ENCODE measurements at places on chromosomes 16 and 17.

DNA sequence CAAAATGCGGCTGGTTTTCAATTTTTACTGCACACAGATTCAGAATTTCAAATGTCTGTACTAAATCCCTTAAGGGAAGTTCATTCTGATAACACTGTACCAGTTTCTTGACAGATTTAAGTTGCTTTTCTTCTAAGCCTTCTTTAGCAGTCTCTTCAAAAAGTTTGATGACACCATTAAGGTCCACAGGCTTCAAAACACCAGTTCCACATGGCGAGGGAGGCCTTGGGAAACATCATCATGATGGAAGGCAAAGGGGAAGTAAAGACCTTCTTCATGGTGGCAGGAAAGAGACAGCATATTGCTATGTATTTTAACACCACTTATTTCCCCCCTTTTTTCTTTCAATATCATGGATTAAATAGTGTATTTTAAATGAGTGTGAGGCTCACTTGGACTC is 24.5 kb downstream of the NLRC5 start:
- DNase-seq, result no peak

GRCh38 chr17:45270828-45271418 is 9.0 kb upstream of the SPATA32 start:
- peak; percentile 59 for DNase-seq

DNA sequence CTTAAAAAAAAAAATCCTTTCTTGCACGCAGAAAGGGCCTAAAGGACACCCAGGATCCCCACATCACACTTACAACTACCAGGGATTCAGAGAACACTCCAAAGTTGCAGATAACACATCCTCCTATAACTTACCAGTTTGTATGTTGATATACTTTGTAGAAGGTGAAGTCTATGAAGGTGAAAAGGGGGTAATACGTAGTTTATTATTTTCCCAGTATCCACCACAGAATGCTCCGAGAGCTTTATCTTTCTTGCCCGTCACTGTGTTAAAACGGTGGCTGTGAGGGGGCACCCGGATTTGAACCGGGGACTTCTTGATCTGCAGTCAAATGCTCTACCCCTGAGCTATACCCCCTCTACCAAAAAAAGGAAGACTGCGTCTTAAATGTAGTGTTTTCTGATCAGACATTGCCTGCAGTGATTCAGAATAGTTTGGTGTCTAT is 7.9 kb upstream of the RPL23 start:
- no peak for DNase-seq

DNA sequence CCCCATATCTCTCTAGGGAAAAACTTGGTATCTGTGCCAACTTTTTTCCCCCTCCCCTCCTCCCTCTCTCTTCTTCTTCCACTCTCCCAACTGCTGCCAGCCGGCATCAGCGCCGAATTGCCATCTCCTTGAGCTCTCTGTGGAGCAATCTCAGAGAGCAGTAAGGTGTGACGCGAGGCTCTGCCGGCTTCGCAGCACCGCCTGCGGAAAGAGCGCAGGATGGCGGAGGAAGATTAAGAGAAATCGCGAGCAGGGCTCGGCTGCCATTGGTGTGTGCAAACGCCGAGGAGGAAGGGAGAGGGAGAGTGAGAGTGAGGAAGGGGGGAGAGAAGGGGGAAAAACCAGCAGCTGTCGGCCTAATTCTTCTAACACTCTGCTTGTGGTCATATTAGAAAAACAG is 44.2 kb downstream of the NEUROD2 start:
- no peak for DNase-seq

GRCh38 chr17:41659427-41660212 is 29.1 kb upstream of the EIF1 start:
- no peak for DNase-seq

GRCh38 chr17:72101526-72101925 is 19.3 kb upstream of the SOX9 start:
- DNase-seq, result no peak

- no peak for DNase-seq
Measured at GRCh38 chr16:71734511-71734910, 10.0 kb upstream of the PHLPP2 start.

- DNase-seq, result no peak
Measured at GRCh38 chr17:40854175-40854814, 12.7 kb downstream of the KRT12 start.

DNA sequence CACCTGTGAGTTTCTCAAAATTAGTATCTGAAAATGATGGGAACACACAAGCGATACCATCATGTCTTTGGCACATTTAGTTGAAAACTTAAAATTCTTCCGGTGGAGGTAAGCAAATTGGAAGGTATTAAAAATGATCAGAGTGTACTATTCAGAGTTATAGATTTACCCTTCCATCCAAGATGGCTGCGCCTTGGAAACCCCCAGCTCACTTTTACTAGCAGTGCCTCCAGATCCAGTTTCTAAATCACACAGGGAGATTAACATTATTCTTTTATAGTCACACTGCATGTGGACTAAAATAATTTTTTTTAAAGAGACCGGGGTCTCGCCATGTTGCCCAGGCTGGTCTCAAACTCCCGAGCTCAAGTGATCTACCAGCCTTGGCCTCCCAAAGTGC is 15.0 kb downstream of the PITPNC1 start:
- DNase-seq, result no peak

DNA sequence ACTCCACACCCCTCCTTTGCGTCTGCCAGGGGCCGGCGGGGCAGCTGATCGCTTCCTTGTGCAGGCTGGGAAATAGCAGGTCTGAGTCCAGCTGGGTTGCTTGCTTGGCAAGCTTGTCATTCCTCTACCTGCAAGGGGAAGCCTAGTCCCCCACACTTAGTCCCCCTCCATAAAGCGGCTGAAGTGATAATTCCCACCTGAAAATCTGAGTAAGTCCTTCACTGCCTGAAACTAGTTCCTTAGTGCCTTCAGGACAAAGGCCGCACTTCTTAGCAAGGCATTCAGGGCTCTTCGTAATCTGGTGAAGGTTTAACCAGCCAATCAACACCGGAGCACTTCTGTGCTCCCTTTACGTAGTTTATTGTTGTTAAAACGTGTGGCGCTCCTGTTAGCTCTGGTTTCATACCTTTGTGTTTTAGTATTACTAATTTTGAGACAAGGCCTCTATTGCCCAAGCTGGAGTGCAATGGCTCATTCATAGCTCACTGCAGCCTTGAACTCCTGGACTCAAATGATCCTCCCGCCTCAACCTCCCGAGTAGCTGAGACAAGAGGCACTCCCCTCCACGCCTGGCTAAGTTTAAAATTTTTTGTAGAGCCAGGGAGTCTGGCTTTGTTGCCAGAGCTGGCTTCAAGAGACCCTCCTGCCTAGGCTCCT is 817 bp downstream of the PSKH1 start:
- DNase-seq, result no peak

DNA sequence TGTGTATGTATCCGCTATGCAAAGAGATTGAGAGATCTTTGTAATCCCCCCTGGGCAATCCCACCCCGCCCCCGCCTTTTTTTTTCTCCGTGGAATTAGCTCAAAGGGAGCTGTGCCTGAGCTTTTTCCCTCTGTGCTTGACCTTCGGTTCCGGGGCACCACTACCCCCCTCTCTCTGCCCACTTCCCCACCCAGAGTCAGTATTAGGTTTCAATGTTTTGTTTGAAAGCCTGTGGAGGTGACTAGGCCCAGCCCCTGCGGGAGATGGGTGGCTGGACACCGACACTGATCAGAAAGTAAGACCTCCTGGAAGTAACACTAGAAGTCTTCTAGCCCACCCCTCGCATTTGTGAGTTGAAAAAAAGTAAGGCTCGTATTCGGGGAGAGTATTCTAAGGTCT is 7.0 kb downstream of the CBLN1 start:
- no peak for DNase-seq

DNA sequence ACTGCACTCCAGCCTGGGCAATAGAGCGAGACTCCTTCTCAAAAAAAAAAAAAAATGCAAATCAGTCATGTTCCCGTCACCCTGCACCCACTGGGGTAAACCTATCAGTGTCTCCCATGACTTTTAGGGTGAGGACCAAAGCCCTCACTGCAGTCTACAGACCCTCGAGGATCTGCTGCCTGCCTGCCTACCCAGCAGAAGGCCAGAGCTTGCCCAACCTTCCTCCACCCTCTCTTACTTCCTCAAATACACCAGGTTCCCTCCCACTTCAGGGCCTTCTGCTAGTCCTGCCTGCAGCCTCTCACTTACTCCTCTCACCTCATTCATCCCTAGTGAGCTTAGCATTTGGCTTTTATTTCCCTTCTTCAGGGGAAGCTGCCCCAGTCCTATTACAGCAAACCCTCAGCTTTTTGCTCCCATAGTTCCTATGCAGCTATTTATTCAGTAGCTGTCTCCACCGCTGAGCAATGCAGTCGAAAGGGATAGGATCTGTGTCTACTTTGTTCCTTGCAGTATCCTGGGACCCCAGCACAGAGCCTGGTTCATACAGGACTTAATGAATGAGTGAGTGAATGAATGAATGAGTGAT is 17.8 kb upstream of the TOB1 start:
- no peak for DNase-seq

DNA sequence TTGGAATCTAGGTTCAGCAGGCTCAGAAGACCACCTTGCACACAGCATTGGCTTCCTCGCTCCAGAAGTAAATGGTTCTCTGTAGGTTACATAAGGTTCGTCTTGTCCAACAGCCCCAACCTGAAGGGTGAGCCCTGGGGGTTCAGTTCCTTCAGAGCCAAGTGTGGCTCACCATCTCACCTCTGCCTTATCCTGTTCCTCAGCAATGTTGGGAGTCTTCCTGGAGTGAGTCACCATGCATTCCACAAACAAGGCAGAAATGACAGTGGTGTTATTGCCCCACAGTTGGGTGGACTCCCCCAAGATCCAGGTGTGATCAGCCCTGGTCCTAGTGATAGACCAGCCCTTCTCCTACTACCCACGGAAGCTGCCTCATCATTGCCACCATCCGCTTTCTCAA is 26.8 kb upstream of the SMPD3 start:
- DNase-seq, result no peak

DNA sequence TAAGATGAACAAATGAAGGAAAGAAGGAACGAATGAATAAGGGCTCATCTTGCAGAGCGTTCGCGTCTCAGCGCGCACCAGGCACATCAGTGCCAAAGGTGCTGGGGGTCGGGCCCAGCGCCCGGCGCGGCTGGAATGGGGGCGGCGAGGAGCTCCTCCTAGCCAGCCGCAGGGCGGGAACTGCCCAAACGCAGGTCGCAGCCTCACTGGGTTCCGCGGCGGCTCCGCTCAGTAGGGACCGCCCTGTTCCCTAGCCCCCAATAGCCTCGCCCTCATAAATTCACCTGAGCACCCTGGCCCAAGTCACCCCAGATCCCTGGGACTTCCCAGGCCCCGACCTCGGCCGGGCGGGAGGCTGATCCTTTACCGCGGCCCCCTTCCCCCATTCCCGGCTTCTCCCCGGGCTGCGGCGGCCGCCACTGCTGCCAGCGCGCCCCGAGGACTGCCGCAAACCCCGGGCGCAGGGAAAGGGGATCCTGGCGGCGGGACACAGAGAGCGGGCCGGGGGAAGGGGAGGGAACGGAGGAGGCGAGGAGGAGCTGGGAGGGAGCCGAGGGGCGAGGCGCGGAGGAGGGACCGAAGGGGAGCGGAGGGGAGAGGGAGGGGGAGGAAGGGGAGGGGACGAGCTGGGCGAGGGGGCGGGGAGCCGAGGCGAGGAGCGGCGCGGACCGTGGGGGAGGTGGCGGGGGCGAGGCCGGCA is 377 bp upstream of the CRHR1 start:
- DNase-seq, result no peak

DNA sequence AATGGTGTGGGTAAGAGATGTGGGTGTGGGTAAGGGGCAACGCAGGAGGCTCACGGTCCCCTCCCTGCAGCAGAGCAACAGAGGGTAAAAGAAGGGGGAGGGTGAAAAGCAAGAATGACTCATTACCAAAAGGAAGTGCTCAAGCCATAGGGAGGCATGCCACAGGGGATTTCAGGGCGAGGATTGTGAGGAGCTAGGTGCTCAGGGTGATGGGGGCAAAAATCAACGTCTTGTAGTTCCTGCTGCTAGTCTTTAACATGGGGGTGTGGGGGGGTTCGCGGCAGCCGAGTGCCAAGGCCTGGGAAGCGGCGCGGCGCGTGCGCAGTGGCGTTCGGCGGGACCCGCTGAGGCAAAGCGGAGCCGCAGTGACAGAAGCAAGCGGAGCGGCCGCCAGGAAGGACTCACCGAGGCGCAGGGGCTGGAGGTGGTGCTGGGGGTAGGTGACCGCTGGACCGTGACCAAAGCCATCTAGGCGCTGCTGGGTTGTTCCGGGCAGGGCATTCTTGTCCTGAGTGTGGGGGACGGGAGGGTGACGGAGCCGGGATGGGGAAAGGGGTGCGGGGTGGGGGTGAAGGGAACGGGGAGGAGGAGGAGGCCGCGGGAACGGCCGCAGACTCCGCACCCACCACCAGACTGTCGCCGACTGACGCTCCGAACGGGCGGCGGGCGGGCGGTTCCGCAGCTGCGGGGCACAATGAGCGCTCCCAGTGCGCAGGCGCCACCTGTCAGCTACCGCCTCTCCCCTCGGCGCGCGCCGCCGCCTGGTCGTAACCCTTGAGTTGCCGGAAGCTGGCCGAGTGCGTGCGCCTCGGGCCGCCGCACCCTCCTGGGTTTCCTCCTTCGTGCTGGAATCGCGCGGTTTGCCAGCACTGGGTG is at the start of gene SSH2:
Gene SSH2 (minus strand): TSS at position 696 of the 876 bp plus-strand sequence. CDS start 228 bp downstream, at position 468.
- DNase-seq, result peak; percentile 95

GRCh38 chr17:9220398-9221146 is 199.3 kb downstream of the NTN1 start:
- no peak for DNase-seq

DNA sequence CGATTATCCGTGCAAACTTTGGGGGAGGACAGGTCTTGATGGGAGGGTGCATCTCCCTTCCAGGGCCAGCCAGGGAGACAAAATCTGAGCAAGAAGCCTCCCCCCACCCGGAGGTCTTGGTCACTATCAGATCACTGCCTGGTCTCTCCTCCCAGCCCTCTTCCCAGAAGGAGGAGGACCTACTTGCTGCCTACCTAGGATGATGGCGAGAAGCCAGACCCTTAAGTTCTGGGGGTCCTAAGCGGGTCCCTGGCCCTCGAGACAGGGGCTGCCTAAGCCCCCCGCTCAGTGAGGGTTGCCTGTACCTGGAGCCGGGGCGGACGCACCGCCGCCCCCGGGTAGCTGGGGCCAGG is 4.6 kb downstream of the TSPOAP1 start:
- DNase-seq, result no peak

DNA sequence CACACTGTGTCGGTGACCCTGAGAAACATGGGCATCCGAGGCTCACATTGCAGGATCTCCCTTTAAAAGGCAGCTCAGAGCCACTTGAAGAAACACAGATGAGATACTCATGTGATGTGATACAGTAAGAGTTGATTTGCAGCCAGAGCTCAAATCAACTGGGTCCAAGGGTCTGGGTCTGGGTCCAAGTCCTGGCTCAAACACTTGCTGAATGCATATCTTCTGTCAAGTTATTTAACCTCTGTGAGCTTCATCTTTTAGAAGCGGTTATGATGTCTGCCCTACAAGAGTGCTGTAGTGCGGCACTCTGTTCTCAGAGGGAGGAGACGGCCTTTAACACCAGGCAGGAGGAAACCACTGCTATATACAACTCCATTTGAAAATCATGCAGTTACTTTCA is 6.4 kb downstream of the KRT38 start:
- no peak for DNase-seq

- DNase-seq, result no peak
Measured at GRCh38 chr16:64312980-64313379, 808.9 kb downstream of the CDH11 start.

Measured in Peyer's patch (tissue), 4 donors.